Stimulated activated CD8-positive, alpha-beta memory T cell treated with anti-CD3 and anti-CD28 coated beads, Interleukin-7, amount 100 ng/mL, for 4 hours (primary cell): ENCODE measurements at places on chromosomes 2 and 18.

- DNase-seq, result no peak
Measured at GRCh38 chr2:113886479-113887008, 3.3 kb upstream of the ACTR3 start.

- DNase-seq, result no peak
Measured at GRCh38 chr2:237630216-237631000, 3.0 kb downstream of the LRRFIP1 start.

GRCh38 chr2:176293334-176293733, 24.1 kb downstream of the MTX2 start:
- DNase-seq, result no peak

DNA sequence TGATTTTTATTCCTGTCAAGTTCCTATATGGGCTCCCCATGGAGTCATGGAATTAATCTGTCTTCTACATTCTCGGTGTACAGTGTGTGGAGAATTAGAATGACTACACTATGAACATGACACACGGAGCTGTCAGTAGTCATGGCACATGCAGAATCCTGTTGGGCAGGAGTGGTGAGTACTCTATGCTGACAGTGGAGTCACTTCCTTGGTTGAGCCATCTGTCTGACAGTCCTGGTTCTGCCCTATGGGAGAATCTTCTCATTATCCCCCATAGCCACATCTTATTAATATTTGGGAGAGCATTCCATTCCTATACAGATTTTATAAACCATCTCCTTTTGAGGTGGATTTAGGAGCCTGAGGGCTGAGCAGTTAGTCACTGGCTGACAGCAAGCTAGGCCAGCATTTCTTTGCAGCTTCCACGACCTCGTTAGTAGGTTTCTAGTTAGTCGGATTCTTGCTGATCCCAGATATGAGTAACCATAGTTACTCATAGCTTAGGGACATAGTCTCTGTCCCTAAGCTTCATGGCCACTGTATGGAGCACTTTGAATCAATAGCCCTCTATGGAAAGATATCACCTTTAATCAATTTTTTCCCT, 90.6 kb downstream of the MDH1 start:
- DNase-seq, result no peak

- DNase-seq, result no peak
Measured at GRCh38 chr2:145601361-145601925, 1081.5 kb upstream of the ZEB2 start.

- DNase-seq, result no peak
Measured at GRCh38 chr2:196415384-196415783, 224.1 kb upstream of the CCDC150 start.

DNA sequence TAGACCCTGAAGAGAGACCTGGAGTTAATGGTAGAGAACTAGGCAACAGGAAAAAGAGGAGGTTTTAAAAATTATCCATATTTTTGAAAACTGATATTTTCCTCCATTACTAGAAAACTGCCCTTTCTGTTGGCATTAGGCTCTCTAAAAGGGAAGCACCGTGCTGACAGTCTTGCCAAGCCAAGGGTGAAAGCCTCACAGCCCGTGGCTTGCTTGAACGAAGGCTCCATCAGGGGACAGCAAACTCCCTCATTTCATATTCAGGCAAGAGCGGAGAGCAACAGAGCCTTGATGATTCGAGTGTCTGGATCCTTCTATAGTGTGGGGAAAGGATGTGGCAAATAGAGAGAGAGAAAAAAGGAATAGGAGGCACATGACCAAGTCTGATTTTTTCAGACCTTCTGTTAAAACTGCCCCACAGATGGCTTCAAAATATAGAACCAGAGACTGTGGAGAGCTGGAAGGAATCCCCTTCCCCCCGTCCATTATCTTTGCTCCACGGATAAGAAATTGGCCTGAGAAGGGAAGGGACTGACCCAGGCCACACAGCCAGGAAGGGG, 67.0 kb downstream of the CACNB4 start:
- no peak for DNase-seq

DNA sequence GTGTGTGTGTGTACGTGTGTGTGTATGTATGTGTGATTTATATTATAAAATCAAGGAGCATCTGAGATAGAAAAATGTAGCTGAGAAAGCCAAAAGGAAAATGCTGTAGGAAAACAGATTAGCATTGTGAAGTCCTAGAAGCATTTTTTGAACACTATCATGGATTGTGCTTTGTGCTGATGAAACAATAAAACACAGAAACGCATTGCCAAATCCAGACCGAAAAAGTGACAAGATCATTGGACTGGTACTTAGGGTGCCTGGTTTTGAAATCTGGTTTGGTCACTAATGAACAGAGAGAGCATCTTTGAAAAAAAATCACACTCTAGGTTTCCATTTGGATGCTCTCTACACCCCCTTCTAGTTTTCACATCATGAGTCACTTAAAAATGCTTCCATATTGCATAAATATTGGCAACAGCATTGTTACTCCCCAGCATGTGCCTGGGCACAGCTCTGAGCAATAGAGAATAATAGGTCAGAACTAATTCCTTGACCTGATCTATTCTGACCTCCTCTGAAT, 214.6 kb upstream of the LRRTM1 start:
- DNase-seq, result no peak

GRCh38 chr2:150046810-150047209, 440.7 kb downstream of the RND3 start:
- no peak for DNase-seq

DNA sequence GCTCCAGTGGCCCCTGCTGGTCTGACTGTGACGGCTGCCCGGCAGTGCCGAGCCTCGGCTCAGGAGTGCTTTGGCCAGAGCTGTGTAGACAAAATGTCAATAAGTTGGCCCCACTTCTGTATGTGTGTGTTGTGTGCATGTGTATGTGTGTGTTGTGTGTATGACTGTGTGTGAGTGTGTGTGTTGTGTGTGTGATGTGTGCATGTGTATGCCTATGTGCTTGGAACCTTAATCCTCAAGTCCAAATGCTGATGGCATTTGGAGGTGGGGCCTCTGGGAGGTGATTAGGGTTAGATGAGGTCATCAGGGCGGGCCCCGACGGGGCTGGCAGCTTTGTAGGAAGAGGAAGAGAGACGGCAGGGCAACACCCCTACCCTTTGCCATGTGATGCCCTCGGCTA, 269.0 kb downstream of the DCDC2C start:
- DNase-seq, result no peak

DNA sequence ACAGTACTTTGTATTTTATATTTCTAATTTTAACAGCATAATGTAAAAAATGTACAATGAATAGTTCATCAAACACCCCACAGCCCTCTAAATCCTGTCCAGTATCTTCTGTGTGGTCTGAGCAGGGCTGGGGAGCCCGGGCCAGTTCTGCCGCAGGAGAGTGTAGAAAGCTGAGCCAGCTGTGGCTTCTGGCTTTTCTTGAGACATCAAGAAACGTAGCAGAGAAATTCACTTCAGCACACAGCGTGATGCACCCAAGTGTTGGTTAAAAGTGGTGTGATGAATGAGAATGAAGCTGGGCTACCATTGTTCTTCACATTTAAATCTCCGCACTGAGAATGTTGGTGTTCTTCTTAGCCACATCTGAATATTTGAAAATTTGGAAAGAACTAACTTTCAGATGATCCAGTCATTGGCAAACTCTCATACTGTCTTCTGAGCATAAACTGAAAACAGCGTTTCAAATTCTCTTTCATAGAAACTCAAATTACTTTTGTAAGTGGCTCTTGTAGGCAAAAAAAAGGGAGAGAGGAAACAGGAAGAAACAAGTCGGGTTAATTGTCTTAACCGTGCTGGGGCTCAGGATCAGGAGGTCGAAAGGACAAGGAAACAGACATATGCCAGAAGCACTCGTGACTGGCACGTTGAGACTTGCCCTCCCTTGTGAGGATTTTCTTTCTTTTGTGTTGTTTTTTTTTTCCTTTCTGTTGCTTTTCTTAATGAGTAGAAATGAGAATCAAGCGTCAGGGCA, 23.4 kb upstream of the TMEM87B start:
- DNase-seq, result no peak

DNA sequence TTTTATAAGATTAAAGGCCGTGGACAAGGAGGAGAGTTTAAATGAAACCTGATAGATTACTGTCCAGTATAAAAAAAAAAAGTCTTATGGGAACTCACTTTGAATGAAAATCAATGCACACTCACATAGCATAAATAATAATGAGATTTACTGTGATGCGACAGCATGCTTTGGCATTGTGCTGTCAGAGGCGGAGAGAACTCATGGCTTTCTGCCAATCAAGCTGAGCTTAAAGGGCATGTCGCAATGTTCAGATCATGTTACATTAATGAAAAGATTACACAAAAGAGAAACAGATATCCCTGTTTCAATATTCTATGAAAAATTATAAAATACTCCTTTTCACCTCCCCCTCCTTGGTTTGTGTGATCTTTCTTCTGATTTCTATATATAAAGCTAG, 310.8 kb downstream of the ERBB4 start:
- no peak for DNase-seq

DNA sequence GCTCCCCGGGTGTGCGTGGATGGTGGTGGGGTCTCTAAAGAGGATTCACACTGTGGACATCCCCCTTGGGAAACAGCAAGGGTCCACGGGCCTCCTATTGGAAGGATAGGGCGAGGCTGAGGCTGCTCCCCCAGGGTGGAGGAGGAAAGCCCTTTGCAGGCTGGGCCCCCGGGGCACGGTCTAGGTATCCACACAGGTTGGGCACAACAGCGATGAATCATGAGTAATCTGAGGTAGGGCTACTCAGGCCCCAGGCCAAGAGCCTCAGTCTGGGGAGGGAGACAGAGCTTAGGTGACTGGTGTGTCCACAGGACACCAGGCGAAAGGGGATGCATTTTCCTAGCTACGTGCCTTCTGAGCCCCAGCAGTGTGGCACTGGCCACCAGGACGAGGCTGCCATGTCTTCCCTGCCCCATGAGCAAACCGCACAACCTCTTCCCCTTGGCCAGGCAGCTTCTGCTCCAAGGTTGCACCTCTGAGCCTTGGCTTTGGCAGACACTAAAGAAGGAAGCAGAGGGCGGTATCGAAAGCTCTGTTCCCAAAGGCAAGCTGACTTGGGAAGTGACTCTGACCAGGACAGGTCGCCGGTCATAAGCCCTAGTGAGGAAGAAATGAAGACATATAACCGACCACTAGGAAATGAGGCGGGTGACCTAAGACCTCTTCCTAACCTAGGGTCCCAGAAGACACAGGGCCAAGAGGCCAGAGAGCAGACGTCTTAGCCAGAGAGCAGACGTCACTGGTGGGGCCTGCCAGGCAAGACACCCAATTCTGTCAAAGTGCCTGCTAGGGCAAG, 14.6 kb upstream of the SEMA4C start:
- no peak for DNase-seq

DNA sequence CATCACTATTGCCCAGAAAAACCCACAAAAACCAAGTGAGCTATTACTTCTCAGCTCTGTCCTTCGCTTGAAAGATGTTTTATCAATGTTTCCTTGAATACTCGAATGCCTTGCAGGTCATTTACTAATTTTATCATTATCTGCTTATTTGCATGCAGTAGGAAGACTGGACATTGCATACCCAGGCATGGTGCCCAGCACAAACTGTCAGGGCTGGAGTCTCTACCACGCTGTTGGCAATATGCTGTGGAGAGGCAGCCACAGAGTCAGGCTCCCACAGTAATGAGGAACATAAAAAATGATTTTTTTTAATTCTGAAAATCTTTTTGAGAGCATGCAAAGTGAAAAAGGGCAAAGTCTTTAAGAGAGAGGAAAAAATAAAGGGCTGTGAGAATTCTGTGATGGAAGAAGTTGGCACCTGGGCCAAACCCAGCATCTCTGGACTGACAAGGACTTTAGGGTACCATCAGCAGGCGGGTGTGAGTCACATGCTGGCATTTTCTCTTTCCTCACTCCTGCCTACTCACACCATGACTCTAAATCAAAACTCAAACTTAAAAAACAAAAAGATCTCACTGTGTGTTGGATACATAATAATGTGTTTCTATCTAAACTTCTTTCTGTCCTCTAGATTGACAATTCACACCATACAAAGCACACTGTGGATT, 709.8 kb upstream of the FANCL start:
- no peak for DNase-seq

- no peak for DNase-seq
Measured at GRCh38 chr18:4797002-4797685, 342.0 kb upstream of the DLGAP1 start.

DNA sequence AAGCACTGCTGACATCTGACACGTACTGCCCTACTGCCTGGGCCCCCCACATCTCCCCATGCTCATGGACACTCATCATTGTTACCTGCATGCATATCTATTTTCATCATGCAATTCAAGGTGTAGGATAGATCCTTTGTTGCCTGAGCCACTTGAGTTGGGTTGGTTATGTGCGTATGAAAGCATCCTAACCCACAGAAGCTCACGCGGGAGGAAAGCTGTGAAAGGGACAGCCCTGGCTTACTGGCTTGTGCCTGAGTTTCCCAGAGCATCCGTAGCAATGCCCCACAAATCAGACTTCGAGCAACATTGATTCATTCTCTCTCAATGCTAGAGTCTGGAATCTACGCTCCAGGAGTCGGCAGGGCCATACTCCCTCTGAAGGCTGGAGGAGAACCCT, 285.5 kb downstream of the PHLPP1 start:
- DNase-seq, result no peak

GRCh38 chr2:40177366-40177765, 274.5 kb downstream of the SLC8A1 start:
- DNase-seq, result no peak

DNA sequence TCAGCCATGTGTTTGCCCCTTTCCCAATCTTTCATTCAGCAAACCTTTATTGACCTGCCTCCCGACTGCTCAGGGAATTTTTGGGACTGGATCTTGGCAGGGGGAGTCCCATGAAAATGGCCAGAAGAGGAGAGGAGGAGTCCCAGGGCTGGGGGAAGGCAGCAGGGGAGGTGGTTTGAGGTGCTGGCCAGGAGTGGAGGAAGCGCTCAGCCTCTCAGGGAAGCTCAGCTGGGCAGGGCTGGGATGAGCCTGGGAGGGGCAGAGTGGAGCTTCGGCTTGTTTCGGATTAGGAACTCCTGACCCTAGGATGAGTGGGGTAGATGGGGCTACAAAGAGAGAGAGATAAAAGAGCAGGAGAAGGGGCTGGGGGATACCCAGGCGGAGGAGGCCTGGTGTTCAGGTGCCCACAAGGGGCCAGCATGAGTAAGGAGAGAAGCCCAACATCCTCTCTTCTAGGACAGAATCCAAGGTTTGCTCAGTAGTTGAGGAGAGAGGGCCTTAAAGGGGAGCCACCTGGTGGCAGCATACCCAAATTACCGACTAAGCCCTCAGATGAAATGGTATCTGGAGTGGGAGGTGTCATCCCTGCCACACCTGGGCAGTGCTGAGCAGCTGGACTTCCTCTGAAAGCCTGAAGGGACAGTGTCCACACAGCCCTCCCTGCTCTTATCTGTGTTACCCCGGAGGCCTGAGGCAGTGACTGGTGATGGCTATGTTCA, 91.1 kb downstream of the INHBB start:
- DNase-seq, result no peak

DNA sequence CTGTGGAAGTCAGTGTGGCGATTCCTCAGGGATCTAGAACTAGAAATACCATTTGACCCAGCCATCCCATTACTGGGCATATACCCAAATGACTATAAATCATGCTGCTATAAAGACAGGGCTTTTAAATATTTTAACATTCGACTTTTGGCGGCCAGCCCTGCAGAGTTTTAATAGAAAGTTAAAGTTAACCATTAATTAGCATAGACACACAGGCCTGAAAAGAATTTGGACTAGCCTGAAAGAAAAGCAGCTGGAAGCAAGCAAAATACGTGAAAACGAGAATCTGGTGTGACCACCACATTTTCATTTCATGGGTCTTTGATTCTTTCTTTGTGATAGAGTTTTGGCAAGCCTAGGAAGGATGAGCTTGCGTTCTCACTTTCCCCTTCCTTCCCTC, 184.0 kb downstream of the SCG2 start:
- no peak for DNase-seq

GRCh38 chr2:227724394-227725039, at the start of gene SCYGR6:
Gene SCYGR6, minus strand, starts transcription at chr2:227724757. Its CDS starts 0 bp downstream, at chr2:227724757.
- no peak for DNase-seq

GRCh38 chr2:27067385-27067784, 4.1 kb downstream of the OST4 start:
- DNase-seq, result no peak
